ENCODE measurements at places on chromosomes 3 and 15.

DNA sequence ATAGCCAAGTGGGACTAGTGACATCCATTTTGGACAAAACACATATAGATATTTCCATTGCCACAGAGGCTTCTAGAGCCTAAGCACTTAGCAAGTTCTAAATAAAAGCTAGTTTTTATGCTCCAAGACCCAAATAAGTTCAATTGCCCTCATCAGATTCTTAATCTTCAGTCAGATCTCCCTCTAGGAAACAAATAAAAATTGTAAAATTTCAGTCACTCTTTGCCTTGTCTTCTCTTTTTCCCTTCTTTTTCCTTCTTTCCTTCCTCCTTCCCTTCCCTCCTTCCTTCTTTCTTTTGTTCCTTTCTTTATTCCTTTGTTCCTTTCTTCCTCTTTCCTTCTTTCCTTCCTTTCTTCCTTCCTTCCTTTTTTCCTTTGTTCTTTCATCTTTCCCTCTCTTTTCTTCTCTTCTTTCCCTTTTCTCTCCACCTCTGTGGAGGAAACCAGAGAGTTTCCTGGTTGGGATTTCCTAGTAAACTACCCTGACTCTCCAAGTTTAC is 68.8 kb upstream of the GADL1 start:
- DNase-seq = no peak

- DNase-seq = no peak
These were observed 88.8 kb upstream of the ABI3BP start for GRCh38 chr3:101081999-101082398.

- DNase-seq = no peak
These were observed 45.5 kb downstream of the GPR149 start for GRCh38 chr3:154384479-154384878.

- DNase-seq = no peak
These were observed 181.3 kb downstream of the NFKBIZ start for GRCh38 chr3:102030661-102031060.

DNA sequence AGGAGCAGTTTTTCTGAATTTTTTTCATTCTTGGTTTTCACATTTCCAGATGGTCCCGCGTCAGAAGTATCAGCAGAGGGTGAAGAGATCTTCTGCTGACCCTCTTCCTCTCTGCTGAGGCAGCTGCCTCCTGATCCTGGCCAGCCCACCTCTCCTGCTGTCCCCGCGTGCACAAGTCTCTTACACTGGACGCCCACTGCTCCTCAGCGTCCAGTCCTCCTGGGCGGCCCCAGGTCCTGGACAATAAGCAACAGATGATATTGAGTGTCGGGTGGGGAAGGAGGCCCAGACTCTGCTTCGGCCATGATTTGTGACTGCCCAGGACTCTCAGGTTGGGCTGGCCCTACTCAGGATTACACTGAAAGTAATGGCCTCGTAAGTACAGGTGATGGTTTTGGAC is 50.1 kb downstream of the KLHL25 start:
- DNase-seq = no peak

DNA sequence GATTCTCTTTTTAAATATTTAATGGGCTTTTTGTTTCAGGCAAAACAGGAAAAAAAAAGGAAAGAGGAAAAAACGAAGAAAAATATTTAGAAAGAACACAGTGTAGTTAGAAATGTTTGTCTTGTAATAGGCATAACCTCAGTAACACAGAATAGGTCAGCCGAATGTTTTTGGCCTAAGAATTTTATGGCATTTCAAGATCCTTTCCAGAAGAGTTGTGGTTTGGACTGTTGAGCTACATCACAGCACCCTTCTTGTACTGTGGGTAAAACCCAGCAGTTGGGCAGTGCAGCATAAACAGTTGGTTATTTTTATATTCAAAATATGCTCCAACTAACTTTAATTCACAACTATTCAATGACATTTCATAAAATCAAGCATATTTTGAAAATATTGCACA is 474.4 kb upstream of the AGTR1 start:
- no peak for DNase-seq

GRCh38 chr3:60992395-60992794 is 258.9 kb downstream of the FHIT start:
- no peak for DNase-seq

GRCh38 chr15:90643301-90643632 is 73.9 kb upstream of the BLM start:
- DNase-seq = no peak

DNA sequence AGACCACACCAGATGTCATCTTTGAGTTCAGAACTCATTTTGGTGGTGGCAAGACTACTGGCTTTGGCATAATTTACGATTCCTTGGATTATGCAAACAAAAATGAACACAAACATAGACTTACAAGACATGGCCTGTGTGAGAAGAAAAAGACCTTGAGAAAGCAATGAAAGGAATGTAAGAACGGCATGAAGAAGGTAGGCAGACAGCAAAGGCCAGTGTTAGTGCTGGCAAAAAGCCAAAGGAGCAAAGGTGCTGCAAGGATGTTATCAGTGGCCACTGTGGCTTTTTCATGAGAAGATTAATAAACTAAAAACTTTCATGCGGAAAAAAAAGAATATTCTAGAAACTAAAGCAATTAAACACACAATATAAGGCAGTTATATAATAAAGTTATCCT is 21.9 kb downstream of the AAGAB start:
- no peak for DNase-seq

- DNase-seq = no peak
These were observed 950.1 kb downstream of the DIPK2A start for GRCh38 chr3:144921710-144922109.

DNA sequence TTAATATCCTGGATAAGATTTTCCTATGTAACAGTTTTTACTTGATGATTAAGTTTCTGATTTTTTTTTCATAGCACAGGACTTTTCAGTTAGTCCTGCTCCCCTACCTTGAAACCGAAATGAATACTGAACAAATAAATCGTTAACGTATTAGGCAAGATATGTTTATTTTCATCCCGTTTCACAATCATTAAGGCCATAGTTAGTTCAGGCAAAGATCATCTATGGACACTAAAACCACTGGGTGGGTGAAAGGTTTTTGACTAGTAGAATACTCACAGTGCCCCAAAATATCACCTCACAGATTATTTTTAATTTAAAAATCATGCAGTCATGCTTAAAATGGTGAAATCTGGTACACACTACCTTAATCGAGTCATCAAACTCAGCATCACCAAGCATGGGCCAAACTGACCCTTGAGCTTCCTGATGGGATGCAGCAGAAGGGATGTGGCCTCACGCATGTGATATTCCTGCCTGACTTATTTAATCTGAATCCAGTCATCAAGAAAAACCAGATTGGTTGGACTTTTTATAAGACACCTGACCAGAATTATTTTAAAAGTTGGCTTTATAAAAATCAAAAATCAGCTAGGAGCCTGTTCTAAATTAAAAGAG is 365.0 kb downstream of the LPP start:
- no peak for DNase-seq

DNA sequence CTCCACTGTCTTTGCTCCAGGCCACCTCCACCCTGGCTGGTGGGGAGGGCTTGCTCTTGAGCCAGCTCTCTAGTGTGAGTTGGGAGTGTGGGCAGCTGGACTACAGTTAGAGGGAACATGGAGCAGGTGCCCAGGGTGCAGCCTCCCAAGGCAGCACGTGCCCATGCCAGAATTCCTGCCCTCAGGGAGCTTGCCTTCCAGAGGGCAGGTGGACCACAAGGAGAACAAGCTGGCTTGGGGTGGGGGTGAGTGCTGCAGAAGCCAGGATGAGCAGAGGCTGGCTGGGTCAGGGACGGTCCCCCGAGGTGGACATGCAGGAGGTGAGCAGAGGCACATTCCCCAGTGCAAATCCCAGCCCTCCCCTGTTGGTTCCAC is 89.5 kb downstream of the VGLL4 start:
- no peak for DNase-seq

DNA sequence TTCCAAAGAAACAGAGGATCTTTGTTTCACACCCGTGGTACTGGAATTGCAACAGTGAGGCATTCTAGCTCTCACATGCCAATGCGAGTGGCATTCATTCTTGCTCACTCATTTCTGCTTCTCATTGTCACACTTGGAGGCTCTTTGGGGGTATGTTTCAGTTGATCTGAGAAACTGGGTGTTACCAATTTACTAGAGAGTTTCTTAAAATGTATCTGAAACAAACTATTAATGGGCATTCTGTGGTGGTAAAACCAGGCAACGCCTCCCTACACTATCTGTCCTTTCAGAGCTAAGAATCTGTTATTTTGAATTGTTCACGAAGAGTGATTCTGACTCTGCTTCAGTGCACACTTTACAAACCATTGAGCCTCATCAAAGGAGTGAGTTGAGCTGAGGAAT is 140.6 kb upstream of the BHLHE40 start:
- DNase-seq = no peak

DNA sequence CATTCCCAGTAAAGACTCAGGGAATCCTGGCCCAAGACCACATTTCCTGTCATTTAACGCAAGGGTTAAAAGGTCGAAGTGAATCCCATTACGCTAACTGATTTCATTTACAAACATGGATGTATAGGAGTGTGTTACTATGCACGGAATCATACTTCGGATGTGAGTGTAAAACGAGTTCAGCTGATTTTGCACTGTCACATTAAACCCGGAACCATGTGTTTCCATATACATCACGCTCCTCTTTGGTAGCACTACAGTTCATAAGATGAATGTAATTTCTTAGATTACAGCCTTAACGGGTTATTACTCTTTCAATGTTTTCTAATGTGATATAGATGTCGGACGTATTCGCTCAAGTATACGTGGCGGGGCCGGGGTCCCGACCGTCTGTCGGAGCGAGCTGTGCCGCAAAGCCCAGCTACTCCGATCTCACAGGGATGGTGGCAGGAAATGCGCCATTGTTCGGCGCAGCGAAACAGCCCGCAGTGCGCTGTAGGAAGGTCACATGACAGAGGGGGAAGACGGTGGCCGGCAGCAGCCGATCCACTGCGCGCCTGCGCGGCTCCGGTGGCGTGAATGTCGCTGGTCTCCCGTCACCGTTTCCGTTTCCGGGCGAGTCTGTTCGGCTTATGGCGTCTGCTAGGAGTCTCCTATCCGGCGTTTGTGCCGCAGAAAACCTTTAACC is 97.3 kb downstream of the NPAP1 start:
- peak; percentile 49 for DNase-seq

GRCh38 chr3:40911264-40911663 is 288.0 kb upstream of the CTNNB1 start:
- DNase-seq = no peak

GRCh38 chr3:19489936-19490335 is 341.6 kb downstream of the KCNH8 start:
- DNase-seq = no peak

DNA sequence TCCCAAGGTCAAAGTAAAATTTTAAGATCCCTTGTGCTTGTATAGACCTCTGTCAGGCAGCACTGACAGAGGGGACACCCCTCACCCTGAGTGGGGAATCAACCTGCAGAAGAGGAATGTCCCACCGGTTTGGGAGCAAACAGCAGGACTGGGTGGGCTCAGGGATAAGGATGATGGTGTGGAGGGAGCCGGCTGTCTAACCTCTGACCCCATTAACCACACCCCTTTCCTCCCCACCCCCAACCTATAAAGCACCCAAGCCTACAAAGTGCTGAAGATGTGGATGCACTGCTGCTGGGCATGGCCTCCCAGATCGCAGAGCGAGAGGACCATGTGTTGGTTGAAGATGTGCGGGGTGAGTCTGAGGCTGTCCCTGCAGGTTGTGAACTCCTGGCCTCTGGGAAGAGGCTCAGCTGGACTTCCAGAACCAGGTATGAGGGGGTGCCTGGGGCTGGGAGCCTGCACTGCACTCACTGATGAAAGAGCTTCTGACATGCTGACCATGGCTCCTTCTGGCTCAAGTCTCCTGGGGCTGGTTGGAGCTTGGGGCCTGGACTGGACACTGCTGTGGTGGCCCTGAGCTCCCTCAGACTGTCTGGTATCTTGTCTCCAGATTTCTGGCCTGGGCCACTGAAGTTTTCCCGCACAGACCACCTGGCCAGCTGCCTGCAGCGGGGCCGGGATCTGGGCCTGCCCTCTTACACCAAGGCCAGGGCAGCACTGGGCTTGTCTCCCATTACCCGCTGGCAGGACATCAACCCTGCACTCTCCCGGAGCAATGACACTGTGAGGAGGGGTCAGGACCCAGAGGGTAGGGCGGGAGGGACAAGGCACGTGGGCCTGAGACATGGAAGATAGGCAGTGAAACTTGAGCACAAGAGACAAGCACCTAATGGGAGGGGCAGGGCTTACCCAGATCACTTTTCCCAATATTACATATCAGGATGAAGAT is 9.3 kb downstream of the DUOX1 start:
- no peak for DNase-seq

DNA sequence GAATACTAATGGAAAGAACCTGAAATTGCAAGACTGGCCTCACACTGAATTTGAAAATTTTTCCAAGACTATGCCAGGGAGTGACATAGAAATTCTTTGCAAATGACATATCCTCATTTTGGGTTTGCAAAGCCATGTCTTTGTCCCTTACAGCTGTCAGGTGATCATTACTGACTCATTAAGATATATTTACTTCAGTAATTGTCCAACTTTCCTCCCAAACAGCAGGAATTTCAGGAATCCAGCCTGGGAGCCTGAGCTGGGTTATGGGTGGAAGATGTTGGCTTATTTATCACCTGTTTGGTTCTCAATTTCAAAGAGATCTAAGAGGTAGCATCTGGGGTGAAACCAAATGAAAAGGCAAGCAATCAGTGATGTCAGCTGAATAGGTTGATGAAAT is 111.6 kb upstream of the ACP3 start:
- no peak for DNase-seq

GRCh38 chr3:148957586-148957985 is 33.8 kb upstream of the GYG1 start:
- DNase-seq = no peak

All from stimulated activated naive CD4-positive, alpha-beta T cell treated with Interleukin-2 at 50 U/mL for 16 hours (primary cell).